ENCODE measurements at places on chromosomes 5 and 9. TPM values are rescaled to one million over a fixed set of nuclear protein-coding genes. Genes with fewer than 3 reads are reported as not detected.

Gene NIM1K
- total RNA-seq, result 9.1 TPM

Gene ABLIM3
- total RNA-seq, result 23.1 TPM

Gene TLX3
- not detected for total RNA-seq

Gene DMRT1
- not detected for total RNA-seq

Gene ARSI
- total RNA-seq, result 12.1 TPM

Gene TMEM174
- not detected for total RNA-seq

Gene LRRC19
- total RNA-seq, result not detected

Data from smooth muscle cell of trachea (primary cell).